ENCODE measurements at places on chromosomes 3 and 15.
A peak's percentile ranks its signal among the peaks of the same experiment; 100 is the strongest.

DNA sequence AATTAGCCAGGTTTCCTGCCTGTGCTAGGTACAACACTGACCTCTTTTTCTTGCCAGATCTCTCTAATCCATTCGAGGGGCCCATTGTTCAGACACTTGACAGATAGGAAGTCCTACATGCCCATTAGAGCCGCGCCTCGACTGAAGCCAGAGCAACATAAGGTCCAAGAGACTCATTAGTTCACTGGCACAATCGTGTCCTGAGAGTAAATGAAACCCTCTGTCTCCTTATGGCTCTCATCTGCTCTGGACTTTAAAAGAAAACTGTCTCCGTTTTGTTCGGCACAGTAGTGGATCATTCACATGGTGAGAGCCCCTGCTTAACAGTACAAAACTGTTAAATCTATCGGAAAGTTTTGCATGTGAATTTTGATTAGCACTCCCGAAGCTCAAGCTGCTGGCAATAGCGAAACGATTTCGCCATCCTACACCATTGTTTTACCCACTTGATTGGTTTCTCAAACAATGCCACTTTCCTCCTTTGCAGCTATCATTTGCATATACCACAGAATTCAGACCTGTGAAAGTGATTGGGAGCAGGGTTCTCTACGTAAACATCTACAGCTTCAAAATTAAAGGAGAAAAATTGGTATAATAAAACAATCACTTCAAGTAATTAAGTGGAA, 19.0 kb upstream of the C15orf61 start:
- no peak for DNase-seq

DNA sequence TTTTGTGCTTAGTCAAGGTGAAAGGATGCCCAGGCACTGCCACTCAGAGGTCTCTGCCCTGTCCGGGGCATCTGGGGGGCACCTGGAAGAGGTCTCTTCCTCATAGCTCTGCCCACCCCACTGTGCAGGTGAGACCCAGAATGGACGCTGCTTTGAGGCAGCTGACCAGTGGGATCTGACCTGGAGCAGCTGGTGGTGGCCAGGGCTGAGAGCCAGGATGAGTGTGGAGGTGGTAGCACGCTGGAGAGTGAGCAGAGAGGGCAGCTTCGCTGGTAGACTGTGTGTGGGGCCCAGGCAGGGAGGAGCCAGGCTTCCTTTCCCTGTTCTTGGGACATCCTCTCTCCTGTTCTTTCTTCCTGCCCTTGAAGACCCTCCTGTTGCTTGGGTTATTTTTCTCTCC, 32.2 kb upstream of the PLA2G4E start:
- no peak for DNase-seq

DNA sequence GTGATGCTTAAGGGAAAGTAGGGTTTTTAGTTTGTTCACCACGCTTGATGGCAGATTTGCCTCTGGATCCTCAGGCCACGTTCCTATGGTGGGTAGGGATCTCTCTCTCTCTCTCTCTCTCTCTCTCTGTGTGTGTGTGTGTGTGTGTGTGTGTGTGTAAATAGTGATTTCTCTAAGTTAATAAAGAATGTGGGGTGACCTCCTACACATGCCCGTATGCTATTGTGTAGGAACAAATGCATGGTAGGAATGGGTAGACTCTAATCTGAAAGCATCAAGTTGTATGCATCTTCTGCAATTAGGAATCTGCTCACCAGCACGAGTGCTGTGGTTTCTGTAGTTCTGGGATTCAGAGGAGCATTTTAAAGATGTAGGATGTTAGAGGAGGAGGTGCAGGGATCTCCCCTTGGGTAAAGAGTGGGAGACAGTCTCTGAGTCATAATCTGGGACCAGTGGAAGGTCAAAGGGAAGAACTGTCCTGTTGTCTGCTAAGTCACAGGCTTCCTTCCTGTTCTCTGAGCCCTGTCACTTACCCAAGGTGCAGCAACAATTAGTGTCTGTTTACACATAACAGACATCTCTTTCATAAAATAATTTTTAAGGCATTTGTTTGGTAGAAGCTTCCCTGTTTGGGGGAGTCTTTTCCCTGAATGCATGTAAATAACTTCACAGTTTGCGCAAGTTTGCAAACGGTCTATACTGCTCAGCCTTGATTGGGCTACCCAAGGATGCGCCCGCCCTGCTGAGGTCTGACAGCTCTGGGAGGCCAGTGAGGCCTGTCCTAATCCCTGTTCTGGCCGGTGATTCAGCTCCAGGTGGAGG, 139.8 kb downstream of the IGF1R start:
- DNase-seq: no peak

GRCh38 chr3:159069866-159070425, 268.1 kb downstream of the MFSD1 start:
- DNase-seq: no peak

GRCh38 chr15:60901647-60902046, 327.5 kb downstream of the RORA start:
- DNase-seq: no peak

DNA sequence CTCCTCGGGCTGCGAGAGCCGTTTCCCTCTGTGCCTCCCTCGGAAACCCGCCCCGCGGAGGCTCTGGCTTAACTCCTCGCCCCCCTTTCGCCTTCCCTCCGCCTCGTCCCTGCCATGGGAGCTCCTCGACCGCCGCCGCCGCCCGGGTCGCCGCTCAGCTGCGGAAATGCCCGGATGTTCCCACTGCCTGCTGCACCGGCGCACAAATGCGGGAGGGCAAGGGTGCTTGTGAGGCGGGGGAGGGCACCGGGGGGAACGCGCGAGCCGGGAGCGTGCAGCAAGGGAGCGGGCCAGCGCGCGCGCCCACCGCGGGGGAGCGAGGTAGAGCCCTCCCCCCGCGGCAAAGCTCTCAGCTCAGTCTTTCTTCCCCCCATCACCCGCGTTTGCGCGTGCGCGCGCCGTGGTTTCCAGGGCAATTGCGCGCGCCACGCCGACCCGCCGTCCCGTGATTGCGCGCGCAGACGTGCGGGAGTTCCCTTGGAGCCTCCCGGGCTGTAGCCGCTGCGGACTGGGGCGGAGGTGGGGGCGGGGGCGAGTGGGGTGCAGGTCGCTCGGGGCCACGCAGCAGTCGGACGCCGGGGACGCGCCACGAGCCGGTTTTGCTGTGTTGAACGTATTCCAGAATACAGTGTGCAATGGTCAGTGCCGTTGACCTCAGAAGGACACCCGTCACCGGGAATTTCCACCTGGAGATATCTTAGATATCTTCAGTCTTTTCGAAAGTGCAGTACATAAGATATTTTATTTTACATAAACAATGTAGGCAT, at the start of gene DMXL2:
Gene DMXL2, minus strand, starts transcription at position 168 of the 767 bp plus-strand sequence. CDS start 226 bp downstream, outside the sequence.
- peak; percentile 89 for DNase-seq

GRCh38 chr3:33128706-33129105, 14.9 kb downstream of the CRTAP start:
- DNase-seq: peak; percentile 35

DNA sequence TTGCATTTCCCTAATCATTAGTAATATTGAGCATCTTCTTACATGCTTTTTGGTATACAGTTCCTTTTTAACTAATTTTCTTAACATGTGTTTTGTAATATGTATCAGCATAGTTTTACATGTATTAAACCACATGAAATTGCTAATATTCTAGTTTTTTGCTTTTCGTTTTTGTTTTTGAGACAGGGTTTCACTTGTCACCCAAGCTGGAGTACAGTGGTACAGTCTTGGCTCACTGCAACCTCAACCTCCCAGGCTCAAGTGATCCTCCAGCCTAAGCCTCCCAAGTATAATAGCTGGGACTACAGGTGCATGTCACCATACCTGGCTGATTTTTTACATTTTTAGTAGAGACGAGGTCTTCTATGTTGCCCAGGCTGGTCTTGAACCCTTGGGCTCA, 4.4 kb upstream of the ISG20 start:
- DNase-seq: no peak

DNA sequence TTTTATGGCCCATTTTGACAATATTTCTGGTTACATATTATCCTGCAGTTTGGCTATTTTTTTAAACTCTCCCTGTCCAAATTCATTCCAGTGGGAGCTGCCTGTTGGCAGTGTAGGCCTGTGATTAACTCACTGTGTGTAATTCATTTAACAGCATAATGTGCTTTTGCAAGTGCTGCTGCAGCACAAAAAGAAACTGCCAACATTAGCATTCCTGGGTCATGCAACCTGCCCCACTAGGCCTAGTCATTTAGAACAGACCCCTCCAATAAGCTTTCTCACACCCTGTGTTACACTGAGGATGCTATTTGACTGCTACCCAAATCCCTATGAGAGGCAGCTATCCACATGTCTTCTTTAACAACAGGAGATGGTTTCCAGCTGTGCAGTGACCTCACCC, 251.2 kb upstream of the UBE2E2 start:
- DNase-seq: no peak

GRCh38 chr3:143978263-143978631, 6.6 kb downstream of the DIPK2A start:
- no peak for DNase-seq

GRCh38 chr3:138984816-138985215, 21.3 kb downstream of the PRR23A start:
- peak; percentile 3 for DNase-seq

- no peak for DNase-seq
These were observed 1.1 kb downstream of the FAM131A start for GRCh38 chr3:184338511-184338945.

DNA sequence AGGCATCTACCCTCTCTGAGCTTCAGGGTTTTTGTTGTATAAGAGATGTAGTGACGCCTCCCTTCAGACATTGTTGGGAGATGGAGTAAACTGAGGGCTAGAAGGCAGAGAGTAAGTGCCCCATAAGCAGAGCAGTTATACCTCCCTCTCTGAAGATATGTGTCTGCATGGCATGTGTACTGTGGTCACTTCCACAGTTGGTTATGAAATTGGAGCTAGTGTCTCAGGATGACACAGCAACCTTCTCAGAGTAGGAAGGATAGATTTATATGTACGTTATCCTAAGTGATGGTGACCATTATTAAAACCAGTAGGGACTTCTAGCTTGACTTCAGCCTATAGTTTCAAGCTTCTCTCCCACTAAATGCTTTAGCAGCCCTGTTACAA, 17.9 kb downstream of the PXK start:
- no peak for DNase-seq

GRCh38 chr3:3020209-3020608, 90.0 kb downstream of the IL5RA start:
- DNase-seq: no peak

- no peak for DNase-seq
These were observed 236.2 kb downstream of the TLE3 start for GRCh38 chr15:69861331-69862171.

DNA sequence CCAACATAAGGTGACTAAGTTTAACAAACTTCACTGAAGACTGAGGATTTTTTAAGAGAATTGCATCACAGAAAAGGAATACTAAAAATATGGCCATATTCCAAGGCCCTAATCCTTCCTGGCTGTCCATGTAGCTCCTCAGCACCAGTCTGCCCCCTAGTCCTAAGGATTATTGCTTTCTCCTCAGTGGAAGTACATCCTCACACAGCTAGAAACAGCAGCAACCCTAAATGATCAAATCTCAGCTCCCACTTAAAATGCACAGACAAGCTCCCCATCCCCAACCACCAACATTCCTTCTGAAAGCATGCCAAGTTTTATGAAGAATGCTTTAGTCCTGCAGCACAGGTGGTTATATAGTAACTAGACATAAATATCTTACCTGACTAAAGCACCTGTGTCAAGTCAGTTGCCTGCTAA, 14.7 kb downstream of the ST3GAL6 start:
- DNase-seq: no peak

DNA sequence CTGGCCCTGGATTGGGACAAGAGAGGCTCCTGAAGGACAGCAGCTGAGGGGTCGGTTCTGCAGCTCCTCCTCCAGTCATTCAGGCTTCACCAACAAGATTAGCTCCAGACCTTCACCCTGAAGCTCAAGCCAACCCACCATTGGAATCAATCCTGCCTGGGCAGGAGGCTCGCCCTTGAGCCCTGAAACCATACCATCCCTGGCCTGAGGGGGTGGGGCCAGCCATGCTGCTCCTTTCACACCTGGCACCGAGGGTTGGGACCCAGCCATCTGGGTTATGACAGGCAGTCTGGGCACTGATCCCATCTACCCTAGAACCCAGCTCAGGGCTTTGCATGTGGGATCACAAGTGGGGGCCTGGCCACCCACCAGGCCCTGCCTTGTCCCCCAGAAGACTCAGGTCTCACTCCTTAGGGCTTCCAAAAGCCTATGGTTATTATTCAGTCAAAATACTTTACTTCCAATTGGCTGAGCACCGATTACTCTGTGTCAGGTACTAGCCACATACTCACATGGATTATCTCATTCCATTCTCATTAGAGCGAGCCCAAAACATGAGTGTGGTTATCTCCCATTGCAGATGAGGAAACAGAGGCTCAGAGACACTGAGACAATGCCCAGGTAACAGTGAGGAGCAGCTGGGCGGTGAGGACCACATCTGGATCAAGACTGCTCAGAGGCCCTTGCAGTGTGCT, 3.1 kb downstream of the ABHD14B start:
- no peak for DNase-seq

DNA sequence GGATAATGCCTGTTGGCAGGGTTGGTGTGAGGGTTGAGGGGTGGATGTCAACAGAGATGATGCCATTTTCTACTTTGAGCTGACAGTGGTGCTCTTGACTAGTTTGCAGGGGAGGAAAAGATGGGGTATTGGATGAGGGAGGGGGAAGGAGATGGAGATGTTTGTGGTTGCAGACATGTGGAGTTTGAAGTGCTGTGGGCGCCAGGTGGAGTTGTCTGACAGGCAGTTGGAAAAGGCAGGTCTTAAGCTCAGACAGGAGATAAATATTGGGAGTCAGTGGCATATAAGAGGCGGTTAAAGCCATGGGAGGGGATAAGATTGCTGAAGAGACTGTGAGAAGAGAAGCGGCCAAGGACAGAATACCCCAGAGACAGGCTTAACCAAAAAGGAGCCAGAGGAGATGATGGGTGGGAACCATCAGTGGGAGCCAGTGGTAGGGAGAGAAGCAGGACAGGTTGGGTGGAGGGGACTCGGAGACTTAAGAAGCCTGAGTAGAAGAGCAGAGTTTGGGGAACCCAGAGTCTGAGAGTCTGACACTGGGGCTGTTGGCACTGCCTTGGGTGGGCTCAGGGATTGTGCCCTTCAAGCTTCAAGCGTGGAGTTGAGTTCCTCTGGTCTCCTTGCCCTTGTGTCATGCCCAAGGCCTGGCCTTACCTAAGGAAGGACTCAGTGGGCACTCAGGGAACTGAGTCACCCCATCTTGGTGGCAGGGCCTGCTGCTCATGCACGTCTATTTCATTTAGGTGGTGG, 13.9 kb downstream of the COPG1 start:
- DNase-seq: no peak

GRCh38 chr3:62161371-62161770, 212.0 kb downstream of the FEZF2 start:
- DNase-seq: peak; percentile 12

DNA sequence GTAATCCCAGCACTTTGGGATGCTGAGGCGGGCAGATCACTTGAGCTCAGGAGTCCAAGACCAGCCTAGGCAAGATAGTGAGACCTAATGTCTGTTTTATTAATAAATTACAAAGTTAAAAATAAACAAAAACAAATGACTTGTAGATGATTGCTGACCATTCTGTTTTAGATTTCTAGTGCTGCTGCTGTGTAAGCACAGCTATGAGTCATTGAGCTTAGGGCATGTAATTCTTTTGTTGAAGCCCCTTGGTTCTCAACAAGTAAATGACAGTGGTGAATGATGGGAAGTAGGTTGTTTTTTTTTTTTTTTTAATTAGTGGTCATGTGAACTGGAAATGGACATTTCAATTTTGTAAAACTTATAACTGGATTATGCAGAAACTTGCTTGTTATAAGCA, 63.3 kb downstream of the LEO1 start:
- peak; percentile 23 for DNase-seq

GRCh38 chr3:190504354-190505125, 9.3 kb upstream of the IL1RAP start:
- no peak for DNase-seq

Data from RKO (cell line).